Thymus (tissue), 14 donors: ENCODE measurements at places on chromosomes 1 and 21. TPM values are rescaled to one million over a fixed set of nuclear protein-coding genes. Genes with fewer than 3 reads are reported as not detected.

Gene KRTAP22-1
- total RNA-seq, result not detected

Gene KRTAP12-4
- total RNA-seq, result not detected

Gene APCS
- 0.05 TPM for total RNA-seq

Gene CRYAA
- not detected for total RNA-seq

Gene ETNK2
- 5.0 TPM for total RNA-seq

Gene CD247
- 252 TPM for total RNA-seq

Gene SH3BP5L
- total RNA-seq, result 16.1 TPM

Gene INSRR
- 0.33 TPM for total RNA-seq

Gene VHLL
- not detected for total RNA-seq

Gene NFASC
- 0.14 TPM for total RNA-seq

Gene FAM3B
- total RNA-seq, result 13.2 TPM

Gene BEST4
- 0.28 TPM for total RNA-seq

Gene FAM229A
- 1.6 TPM for total RNA-seq

Gene LRRC8B
- total RNA-seq, result 4.7 TPM

Gene KRTAP11-1
- 0.09 TPM for total RNA-seq

Gene SPRR2A
- 0.28 TPM for total RNA-seq

Gene HRNR
- total RNA-seq, result under 0.01 TPM

Gene KLHDC9
- 1.9 TPM for total RNA-seq

Gene CRB1
- 0.19 TPM for total RNA-seq

Gene DOCK7
- 19.2 TPM for total RNA-seq

Gene PLA2G2D
- total RNA-seq, result 0.52 TPM

Gene LPAR3
- total RNA-seq, result 1.1 TPM
